ENCODE measurements at places on chromosomes 6 and 20.

DNA sequence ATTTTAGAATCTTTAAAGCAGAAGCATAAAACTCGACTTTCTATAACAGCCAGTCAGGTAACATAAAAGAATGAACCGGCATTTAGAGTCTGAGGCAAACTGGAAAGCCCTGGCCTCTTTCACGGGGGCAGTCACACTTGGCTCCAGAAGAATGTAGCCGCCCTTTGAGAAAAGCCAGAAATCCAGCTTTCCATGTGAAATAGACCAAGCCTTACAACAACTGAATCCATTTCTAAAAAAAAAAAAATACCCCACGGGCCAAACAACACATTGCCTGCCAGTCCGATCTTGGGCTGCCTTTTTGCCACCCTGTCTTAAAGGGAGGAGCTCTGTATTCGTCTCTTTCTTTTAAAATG lies 252.9 kb upstream of the TAB2 start:
- no peak for DNase-seq

GRCh38 chr6:13296536-13296997 lies 31.8 kb downstream of the TBC1D7 start:
- no peak for DNase-seq

DNA sequence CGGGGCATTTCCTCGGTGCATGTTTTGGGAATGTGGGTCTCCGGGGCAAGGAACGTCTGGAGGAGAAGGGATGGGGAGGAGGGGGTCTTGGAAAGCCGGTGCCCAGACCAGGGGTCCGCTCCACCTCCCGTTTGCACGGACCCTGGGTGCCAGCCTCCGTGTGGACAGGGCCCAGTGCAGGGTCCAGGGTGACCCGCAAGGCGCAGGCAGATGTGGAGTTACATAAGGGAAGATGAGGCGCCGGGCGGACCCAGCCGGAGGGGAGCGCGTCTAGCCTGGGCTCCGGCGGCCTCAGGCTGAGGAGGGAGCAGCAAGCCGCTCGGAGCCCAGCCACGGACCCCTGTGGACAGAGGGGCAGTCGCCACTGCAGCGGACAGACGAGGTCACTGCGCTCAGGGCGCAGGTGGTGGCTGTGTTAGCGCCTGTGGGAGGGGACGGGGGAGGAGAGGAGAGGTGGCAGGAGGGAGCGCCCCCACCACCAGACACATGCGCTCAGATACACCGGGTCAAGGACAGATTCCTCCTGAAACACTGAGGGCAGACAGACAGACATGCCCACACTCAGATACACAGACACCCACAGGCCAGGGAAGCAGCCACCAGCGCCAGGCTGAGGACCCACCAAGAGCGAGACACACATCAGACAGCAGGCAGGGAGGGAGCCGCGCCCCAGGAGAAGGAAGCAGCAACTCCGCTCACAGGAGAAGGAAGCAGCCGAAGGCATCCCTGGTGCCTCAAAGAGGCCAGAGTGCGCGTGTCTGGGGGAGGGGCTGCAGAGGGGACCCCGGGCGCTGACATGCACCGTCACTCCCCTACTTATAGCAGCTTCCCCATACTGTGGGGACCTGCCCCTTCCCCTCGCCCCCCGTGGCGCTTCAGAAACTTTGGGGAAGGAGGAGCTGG lies 839 bp upstream of the HRH3 start:
- no peak for DNase-seq

- DNase-seq = peak; percentile 10
These were observed 95.5 kb downstream of the EYA2 start for GRCh38 chr20:46990017-46990595.

DNA sequence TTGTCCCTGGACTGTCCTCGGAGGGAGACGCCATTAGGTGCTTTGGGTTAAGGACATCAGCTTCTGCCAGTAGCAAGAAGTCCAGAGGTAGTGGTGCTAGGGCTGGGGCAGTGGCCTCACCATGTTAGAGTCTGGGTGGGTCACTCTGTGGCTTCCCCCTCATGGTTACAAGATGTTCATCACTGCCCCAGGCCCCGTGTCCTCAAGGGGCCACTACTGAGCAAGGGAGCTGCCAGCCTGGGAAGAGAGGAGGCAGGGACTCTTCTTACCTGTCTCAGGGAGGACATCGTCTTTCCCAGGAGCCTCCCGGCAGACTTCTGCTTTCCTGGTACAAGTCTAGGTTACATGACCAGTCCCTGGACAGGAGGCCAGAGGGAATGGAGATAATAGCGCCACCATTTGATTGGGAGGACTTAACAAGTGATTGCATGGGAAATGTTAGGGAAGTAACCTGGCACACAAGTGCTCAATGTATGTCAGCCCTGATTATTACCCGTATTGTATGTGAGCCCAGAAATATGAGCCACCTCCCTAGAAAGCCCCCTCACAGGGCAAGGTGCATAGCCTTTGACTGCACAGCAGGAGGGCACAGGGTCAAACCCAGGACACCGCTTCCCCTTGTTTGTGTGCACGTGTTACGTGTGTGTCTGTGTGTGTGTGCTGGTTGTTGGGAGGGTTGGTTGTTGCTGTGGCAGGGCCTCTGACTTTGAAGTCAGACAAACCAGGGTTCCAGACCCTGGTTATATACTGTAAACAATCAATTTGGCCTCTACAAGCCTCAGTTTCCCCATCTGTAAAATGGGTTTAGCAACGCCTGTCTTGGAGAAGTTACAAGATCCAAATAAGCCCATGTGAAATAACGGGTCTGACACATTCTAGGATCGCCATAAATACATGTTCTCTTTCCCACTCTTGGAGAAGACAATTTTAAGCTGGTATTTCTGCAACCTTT lies 30.0 kb downstream of the SIRPA start:
- DNase-seq = no peak

DNA sequence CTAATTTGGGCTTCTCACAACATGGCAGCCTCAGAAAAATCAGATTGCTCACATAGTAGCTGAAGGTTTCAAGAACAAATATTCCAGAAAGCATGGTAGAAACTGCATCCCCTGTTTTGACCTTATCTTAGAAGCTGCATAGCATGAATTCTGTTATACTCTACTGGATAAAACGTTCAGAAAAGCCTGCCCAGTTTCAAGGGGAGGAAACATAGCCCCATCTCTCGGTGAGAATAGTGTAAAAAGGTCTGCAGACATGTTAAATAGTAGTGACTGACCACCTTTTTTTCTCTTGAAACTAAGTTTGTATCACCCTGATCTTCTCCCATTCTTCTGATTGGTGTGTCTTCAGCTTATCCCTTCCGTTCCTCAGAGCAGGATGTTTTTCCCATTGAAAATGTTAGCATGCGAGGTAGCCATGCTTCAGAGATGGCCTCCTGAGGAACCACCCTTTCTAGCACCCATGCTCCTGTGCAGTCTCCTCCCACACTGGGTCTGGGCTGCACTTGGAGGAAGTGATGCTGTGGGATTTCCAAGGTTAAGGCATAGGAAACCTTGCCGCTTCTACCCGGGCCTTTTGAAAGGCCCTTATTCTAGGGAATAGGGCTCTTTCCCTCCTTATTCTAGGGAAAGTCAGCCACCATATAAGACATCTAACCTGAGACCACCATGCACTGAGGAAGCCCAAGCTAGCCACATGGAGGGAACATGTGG lies 50.1 kb downstream of the MARCKS start:
- no peak for DNase-seq

DNA sequence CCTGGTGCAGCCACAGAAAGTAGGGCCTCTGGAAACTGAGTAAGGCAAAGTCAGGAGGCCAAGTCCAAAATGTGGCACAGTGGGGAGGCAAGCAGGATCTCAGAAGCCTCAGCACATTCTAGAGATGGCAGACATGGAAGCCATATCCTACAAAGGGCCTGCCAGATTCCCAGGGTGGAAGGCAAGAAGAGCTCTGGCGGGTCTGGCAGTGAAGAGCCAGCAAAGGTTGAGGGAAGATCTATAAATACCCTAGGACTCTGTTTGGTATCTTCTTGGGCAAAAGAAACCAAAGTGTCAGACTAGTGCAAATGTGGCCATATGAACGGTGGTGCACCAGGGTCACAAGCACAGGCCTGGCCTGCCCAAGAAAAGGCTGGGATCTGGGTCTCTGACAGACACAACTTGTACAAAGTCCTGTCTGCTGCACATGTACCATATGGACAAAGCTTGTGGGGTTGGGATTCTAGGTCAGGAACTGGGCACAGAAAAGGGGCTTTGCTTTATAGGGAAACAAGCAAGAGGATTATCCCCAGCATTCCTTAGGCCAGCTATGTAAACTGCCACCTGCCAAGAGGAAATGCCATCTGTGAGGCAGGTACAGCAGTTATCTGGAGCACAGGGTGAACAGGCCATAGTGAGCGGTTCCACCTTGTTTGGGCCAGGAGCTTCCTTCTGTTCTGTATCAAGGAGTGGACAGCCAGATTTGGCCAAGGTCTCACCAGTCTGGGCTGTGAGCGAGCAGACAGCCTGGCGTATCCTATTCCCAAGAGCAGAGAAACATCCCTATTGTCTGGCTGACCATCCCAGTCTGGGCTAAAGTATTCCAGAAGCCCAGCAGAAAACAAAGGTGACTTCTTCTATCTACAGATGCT lies 36.3 kb upstream of the SLC4A11 start:
- no peak for DNase-seq

DNA sequence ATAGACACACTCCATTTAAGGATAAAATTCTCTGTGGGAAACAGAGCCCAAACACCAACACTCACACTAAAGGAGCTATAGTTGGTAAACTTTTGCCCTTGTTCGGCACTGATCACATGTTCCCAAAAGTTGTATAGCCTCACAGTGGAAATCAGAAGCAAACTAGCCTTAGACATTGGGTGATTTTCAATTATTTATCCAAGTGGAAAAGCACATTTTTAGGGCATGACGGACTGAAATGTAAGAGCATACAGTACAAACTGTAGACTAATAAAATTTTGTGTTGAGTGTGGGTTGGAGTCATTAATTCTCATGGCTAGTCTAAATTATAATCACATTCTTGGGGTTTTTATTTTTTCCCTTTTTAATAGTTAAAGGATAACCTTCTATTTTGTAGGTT lies 202.4 kb downstream of the MOXD1 start:
- DNase-seq = no peak

GRCh38 chr20:62030834-62031434 lies 34.7 kb downstream of the TAF4 start:
- no peak for DNase-seq

- DNase-seq = no peak
These were observed 8.8 kb upstream of the FBXO30 start for GRCh38 chr6:145823328-145823944.

DNA sequence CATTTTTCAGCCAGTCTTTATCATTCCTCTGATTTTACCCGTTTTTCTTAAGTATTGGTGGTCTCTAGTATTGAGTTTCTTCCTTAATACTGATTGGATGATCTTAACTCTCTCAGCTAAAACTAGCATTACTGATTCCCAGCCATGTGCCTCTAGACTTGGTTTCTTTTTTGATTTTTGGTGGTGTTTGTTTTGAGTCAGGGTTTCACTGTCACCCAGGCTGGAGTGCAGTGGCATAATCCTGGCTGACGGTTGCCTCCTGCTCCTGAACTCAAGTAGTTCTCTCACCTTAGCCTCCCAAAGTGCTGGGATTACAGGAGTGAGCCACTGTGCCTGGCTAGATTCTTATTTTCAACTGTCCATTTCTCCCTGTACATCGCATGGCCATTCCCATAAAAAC lies 24.9 kb downstream of the DPPA5 start:
- DNase-seq = no peak

DNA sequence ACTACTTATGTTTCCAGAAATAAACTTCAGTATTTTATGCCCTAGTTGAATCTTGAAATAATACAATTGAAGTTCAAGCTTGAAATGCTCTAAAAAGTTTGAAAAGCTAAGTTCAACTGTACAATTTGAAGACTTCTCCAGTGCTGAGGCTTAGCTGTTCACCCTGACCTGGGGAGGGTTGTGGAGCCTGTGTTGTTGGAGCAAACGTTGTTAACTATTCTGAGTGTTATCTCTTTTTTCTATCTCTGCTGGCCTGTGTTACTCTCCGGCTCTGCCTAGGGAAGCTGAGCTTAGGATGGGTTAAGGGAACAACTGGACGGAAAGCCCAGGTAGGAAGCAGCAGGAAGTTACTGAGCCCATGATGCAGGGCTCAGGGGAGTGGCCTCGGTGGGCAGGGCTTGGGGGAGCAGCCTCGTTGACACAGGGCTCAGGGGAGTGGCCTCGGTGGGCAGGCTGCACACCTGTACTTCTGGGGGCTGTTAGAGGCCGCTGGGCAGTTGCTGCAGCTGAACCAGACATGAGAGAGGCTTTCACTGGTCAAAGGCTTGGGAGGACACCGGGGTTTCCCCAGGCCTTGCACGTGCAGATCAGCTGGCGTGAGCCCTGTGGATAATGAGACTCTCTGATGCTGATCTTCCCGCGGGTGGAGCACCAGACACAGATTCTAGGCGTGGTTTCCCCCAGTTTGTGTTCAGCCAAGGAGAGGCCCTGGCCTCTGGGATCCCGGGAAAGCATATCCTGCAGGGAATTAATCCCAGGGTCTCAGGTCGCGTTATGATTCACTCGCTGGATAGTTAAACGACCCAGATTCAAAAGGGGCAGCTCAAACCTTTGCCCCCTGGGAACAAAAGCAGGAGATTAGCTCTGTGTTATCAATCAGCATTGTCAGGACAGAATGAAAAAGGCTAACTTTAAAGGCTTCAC lies 58.9 kb downstream of the ERMARD start:
- no peak for DNase-seq

GRCh38 chr20:49594143-49594930 lies 26.4 kb upstream of the PTGIS start:
- DNase-seq = no peak

DNA sequence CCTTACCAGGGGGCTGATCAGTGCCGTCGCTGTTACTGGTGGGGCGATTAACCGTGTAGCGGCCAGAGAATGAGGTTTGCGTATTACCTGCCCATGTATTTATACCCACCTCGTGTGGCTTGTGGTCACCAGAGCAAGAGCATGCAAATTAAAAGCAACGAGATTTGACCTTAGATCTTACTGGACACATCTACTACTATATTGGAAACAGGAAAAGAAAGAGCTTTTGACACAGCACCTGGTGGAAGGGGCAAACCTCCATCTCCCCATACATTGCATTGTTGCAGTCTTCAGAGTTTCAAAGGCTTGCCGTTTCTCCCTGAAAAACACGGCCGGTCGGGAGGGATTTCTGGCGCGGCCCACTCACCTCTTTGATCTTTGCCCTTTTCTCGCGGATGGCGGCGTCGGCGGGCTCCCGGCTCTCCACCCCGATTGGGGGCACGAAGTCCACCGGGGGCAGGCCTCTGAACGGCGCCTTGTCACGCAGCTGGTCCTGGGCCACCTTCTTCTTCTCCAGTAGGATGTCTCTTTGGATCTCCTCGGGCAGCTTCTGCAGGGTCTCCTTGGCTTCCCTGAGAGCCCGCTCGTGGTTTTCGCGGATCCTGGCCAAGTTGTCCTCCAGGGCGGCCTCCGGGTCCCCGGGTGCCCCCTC lies 1.3 kb downstream of the MAN1A1 start:
- peak; percentile 53 for DNase-seq

- DNase-seq = no peak
These were observed 43.8 kb upstream of the DSE start for GRCh38 chr6:116326996-116327395.

GRCh38 chr20:37630166-37630565 lies 63.7 kb upstream of the CTNNBL1 start:
- DNase-seq = no peak
